ENCODE measurements at places on chromosomes 7 and 10.

DNA sequence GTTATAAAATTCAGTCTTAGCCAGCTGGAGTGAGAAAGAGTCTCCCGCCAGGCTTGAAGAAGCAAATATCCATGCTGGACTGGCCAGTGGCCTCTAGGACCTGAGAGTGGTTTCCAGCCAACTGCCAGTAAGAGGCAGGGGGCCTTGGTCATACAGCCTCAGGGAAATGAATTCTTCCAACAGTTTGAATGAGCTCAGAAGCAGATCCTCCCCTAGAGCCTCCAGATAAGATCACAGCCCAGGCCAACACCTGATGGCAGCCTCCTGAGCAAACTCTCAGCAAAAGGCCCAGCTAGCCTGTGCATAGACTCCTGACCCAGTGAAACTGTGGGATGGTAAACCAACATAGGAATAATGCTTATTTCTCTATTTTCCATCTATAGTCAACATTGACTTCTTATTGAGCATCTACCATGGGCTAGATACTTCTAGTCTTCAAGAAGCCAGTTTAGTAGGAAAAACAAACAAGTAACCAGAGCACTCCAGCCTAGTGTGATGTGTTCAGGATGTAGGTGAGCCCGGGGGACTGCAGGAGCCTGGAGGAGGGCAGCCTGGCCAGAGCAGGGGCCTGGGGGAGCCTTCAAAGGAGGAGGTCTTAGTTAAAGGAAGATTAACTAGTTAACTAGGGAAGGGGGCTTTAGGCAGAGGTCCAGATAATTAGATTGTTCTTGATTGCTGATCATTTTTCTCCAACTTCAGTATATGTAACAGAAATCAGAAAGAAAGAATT, 115.4 kb upstream of the ADO start:
- DNase-seq = no peak

- no peak for DNase-seq
Measured at GRCh38 chr10:48184224-48184623, 90.3 kb downstream of the FRMPD2 start.

DNA sequence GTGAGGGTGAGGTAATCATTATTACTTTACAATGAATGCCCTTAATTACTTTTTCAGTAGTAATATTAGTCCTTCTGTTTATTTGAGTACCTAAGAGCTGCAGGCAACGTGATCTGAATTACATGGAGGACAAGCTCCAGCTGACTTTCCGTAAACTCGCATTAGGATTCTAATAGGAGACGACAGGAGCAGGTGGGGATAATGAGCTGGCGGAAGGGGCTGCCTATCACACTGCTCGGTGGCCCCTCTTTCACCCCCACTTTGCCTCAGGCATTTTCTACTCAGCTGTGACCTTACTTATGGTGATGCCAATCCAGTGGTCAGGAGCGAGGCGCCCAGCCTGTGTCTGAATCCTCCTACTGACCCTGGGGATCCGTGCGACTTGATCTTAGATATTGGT, at the start of gene C7orf33:
Gene C7orf33, plus strand, starts transcription at position 296 of the 400 bp plus-strand sequence. CDS start 160 bp downstream, outside the sequence.
- no peak for DNase-seq

- DNase-seq = peak; percentile 19
Measured at GRCh38 chr7:26937939-26938623, 73.7 kb upstream of the SKAP2 start.

GRCh38 chr7:142168746-142169145, 57.2 kb downstream of the MGAM2 start:
- DNase-seq = no peak

DNA sequence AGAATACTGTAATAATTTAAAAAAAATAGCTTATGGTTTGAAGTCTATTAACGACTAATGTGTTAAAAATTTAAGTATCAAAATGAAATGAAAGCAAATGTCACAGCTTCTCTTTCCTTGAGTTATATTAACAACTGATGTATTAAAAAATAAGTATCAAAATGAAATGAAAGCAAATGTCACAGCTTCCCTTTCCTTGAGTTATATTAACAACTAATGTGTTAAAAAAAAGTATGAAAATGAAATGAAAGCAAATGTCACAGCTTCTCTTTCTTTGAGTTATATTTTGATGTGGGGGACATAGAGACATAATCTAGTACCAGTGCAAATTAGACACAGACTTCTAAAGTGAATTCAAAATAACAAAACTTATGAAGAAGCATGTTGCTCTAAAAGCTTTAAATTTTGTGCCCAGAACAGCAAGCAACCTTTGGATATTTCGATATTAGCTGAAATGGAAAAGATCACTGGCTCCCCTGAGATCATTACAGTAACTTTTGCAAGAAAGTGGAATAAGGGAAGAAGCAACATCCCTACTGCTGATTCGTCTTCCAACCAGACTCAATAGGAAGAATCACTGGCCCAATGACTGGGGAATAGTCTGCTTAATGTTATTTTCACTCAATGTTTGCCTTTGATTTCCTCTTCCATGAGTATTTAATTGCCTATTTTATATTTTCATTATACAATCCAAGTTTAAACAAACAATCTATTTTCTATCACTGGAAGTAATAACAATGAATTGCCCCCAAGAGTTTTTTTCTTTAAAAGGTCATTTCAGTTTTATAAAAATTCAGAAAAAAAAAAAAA, 8.0 kb downstream of the SKAP2 start:
- no peak for DNase-seq

GRCh38 chr10:1454428-1454827, 282.9 kb downstream of the ADARB2 start:
- DNase-seq = no peak

DNA sequence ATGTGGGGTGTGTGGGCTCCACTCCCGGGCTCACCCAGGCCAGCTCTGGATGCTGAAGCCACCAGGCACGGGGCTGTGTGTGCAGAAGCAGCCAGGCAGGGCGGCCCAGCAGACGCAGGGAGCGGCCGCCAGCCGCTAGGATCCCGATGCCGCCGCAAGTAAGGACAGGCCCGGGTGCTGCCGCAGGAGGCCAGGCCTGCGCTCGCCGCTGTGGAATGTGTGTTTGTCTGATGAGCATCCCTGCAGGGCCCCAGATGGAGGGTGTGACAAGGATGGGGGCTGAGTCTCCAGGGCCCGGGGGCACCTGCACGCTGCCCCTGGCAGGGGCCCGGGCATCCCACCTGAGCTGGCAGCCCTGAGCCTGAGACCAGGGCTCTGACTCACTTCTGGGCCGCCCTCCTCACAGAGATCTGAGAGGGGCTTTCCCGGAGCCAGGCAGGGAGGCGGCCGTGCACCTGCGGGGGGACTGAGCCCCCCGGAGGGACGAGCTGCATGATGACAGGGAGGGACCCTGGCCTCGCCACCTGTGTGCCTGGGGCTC, 101.5 kb downstream of the FOXL3 start:
- DNase-seq = no peak

DNA sequence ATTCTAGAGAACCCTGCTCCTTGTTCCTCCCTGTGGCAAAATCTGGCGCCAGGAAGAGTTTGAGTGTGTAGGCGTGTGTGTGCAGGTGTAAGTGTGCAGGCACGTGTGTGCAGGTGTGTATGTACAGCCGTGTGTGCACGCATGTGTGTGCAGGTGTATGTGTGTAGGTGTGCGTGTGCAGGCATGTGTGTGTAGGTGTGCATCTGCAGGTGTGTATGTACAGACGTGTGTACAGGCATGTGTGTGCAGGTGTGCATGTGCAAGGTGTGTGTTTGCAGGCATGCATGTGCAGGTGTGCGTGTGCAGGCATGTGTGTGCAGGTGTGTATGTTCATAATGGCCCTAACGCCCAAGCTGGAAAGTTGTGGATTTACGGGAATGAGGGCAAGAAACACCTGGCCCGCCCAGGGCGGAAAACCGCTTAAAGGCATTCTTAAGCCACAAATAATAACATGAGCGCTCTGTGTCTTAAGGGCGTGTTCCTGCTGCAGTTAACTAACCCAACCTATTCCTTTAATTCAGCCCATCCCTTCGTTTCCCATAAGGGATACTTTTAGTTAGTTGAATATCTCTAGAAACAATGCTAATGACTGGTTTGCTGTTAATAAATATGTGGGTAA, 34.1 kb downstream of the KCTD7 start:
- no peak for DNase-seq

DNA sequence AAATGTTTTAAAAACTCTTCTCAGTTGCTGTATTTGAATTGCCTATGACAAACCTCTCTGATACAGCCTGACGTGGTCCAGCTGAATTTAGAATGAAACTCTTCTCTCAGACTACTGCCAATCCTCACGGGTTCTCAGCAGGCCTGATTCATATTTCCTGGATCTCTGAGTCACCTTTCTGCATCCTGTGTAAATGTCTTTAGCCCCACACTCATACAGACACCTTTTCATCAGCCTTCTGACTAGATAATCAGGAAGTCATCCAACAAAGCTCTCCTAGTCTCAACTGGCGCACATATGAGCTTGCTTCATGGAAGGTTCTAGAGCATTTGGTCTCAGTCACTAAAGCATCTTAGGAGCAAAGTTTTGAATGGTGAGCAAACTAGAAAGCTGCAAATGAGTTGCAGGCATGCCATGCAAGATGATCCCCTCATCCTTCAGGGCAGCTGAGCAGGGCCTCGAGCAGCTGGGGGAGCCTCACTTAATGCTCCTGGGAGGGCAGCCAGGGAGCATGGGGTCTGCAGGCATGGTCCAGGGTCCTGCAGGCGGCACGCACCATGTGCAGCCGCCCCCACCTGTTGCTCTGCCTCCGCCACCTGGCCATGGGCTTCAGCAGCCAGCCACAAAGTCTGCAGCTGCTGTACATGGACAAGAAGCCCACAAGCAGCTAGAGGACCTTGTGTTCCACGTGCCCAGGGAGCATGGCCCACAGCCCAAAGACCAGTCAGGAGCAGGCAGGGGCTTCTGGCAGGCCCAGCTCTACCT, 182.8 kb downstream of the ARHGAP12 start:
- DNase-seq = peak; percentile 96

DNA sequence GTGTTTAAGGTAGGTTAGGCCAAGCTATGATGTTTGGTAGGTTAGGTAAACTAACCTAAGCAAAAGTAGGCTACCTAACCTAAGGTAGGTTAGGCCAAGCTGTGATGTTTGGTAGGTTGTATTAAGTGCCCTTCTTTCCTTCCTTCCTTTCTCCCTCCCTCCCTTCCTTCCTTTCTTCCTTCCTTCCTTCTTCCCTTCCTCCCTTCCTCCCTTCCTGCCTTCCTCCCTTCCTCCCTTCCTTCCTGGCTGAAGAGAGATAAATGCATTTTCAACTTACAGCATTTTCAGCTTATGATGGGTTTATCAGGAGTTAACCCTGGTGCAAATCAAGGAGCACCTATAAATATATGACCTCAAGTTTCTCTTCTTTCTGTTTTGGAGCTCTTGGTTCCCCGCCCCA, 56.2 kb downstream of the SND1 start:
- DNase-seq = no peak

GRCh38 chr7:9981742-9982349, 991.8 kb upstream of the PHF14 start:
- no peak for DNase-seq

DNA sequence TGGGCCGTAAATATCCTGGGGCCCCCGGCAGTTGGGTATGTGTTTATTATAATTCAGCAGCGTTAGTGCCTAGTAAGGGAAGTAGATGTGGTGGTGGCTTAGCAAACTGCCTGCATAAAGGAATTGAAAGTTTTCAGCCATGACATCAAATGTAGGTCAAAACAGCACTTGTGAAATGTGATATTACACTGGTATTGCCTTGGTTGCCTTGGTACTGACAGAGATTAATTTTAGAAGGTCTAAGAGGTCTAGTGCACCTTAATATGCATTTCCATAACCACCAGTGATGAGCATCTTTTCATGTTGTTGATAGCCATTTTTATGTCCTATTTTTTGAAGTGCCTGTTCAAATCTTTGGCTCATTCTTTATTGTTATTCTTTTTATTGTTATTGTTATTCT, 50.1 kb downstream of the VWC2 start:
- DNase-seq = no peak

DNA sequence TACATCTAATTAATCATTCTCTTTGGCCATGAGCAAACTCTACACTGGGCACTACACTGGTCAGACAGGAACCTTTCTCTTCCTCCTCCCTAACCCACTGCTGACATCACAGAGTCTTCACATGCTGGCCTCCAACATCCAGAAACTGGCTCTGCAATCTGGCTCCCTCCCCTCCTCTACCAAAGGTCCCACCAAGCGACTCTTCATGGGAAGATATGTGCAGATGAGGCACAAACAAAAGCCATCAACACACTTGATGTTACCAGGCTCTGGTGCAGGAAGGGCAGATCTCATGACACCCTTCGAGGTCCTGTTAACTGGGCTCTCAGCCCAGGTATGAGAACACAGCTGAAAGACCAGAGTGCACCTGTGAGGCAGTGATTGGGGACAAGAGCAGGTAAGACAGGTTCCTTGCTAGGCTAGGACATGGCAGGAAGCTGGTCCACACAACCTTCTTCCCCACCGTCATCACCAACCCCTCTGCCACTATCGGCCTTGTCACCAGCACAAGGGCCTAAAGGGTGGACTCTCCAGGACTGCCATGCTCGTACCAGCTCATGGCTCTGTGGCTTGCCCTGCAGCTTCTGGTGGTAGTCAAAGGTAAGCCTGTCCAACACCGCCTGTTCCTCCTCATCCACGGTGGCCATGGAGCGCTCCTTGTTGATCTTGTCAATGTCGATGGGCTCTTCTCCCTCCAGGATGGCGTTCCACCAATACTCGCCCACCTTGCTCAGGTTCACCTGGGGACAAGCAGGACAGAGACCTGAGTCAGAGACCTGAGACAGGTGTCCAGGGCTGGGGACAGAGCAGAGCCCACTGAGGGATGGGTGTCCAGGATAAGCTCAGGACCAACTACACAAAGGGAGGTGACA, 66.6 kb upstream of the CAMK2B start:
- no peak for DNase-seq

All from HCEC 1CT (cell line).